Posterior cingulate gyrus (tissue), 11 donors: ENCODE measurements at places on chromosomes 2 and 18.
A peak's percentile ranks its signal among the peaks of the same experiment; 100 is the strongest.

- DNase-seq = no peak
Measured at GRCh38 chr18:35525795-35526494, 28.2 kb upstream of the INO80C start.

- DNase-seq = no peak
Measured at GRCh38 chr2:138369856-138370255, 131.7 kb upstream of the SPOPL start.

GRCh38 chr2:222000326-222000725 lies 298.5 kb downstream of the PAX3 start:
- DNase-seq = no peak

- DNase-seq = peak; percentile 48
Measured at GRCh38 chr2:234544659-234545611, 48.1 kb upstream of the ARL4C start.

- peak; percentile 45 for DNase-seq
Measured at GRCh38 chr2:233413559-233414272, 59.4 kb downstream of the DGKD start.

- no peak for DNase-seq
Measured at GRCh38 chr18:37617623-37618022, 52.0 kb upstream of the CELF4 start.

- no peak for DNase-seq
Measured at GRCh38 chr2:172177996-172178395, 75.3 kb upstream of the DLX2 start.

GRCh38 chr2:24280645-24281044 lies 79.7 kb downstream of the ITSN2 start:
- no peak for DNase-seq

GRCh38 chr2:46490521-46491141 lies 11.3 kb downstream of the TMEM247 start:
- DNase-seq = peak; percentile 57

- no peak for DNase-seq
Measured at GRCh38 chr2:45681675-45682074, 30.2 kb downstream of the PRKCE start.

DNA sequence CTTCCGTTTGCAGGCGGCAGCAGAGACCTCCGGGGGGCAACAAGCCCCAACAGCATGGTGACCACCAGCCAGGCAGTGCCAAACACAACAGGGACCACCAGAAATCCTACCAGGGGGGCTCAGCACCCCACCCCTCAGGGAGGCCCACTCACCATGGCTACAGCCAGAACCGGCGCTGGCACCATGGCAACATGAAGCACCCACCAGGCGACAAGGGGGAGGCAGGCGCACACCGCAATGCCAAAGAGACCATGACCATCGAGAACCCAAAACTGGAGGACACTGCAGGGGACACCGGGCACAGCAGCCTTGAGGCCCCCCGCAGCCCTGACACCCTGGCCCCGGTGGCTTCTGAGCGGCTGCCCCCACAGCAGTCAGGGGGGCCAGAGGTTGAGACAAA lies 192.9 kb downstream of the SMAD7 start:
- DNase-seq = peak; percentile 62

- DNase-seq = no peak
Measured at GRCh38 chr2:27080603-27080936, 2.2 kb downstream of the EMILIN1 start.

DNA sequence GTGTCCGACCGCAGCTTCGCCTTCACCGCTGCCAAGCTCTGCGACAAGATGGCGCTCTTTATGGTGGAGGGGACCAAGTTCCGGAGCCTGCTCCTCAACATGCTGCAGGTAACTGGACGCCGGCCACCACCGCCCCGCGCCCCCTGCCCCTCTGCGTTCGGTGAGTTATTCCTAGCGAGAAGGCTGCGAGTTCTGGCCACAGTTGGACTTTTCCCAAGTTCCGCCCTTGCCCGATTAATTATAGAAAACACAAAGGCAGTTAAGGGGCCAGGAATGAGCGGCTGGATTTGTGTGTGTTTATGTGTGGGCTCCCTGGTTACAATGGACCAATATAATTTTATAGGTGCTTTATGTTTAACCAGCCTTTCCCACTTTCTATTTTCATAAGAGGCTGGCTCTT lies 189.2 kb downstream of the SMAD7 start:
- no peak for DNase-seq

GRCh38 chr2:198809976-198810375 lies 647.8 kb downstream of the SATB2 start:
- DNase-seq = no peak

- DNase-seq = no peak
Measured at GRCh38 chr2:48586433-48586832, 31.2 kb upstream of the GTF2A1L start.

DNA sequence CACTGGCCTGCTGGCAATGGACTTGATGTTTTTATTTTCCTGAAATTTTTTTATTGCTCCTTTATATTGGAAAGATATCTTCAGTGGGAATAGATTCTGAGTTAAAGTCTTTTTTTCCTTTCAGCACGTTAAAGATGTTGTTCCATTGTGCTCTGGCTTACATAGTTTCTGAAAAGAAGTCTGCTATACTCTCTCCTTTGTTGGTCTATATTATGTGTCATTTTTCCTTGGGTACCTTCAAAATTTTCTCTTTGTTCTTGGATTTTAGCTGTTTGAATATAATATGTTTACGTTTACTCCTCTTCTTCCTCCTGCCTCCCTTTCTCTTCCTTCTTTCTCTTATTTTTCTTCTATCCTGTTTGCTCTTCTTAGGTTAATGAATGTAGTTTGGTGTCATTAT lies 105.5 kb downstream of the CAPN13 start:
- DNase-seq = no peak

- DNase-seq = no peak
Measured at GRCh38 chr2:201267278-201268030, 7.1 kb downstream of the CASP8 start.

DNA sequence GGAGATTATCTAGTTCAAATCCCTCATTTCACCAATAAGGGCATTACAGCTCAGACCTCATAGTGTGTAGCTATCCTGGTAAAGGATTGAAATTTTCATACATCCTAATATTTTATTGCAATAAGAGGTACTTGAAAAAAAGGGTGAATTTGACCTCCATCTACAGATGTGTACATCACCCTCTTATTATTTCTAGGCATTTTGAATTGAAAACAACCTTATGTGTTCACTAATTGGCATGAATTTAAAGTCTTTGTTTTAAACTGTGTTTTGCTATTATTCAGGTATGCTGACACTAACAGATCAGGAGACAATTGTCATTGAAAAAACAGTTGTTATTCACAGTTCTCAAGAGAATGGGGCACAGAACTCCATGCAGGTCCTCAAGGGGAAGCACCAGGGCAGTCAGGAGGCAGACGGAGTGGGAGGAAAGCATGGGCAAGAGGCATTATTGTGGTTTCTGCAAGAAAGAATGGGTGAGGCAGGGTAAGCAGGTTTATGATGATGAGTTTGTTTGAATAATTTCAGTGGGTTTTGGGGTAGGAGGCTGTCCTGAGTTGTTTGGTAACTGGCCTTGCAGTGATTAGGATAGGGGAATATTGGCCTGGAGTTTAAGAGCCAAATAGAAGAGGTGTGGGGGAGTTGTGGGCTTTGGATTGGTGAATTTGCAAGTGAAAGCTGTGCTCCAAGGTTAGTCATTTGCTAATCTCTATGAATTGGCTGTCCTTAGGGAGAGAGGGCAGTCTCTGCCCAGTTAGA lies 194.6 kb downstream of the GPD2 start:
- no peak for DNase-seq

DNA sequence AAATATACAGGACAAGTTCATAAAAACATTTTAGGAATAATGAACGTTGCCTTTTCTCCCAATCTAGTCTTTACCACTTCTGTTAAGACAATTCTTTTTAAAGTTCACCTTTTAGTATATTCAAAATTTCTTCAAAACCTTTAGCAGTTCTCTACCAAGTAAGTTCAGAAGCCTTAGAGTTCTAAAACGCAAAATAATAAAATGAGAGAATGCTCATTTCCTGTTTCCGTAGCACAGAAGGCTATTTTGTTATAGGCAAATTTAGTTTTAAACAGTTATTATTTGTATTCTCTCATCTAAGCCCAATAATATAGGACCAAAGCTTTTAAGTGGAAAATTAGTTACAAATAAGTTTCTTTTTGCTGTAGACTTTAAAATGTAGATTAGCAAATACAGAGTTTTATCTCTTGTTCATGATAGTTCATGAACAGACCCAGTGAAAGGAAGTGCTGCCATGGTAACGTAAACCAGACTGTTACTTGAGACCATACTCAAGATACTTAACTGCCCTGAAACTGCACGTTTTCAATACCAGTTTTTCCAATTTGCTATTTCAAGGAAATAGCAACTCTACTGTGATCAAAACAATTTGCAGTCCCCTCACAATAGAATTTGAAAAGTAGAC lies 173.1 kb upstream of the STON1 start:
- DNase-seq = no peak

- no peak for DNase-seq
Measured at GRCh38 chr18:79944746-79945117, 6.7 kb downstream of the SLC66A2 start.

GRCh38 chr2:161104054-161104553 lies 56.1 kb upstream of the TANK start:
- no peak for DNase-seq

GRCh38 chr2:68237404-68237803 lies 14.9 kb downstream of the PPP3R1 start:
- no peak for DNase-seq

DNA sequence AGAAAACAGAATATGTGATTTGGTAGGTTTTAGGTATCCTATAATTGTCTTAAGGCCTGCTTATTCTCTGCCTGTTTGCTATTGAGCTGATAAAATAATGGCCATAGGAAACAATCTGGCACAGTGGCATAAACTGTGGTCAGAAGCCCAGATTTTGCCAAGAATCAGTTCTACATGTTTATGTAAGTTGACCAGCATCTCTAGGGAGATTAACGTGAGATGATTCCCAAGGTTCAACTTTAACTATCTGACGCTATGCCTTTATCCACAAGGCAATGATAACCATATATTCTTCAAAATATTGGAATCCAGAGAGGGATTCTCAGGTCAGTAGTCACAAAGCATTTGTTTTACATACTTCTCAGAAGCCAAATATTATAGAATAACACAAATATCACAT lies 25.6 kb downstream of the AP1S3 start:
- DNase-seq = no peak

GRCh38 chr2:230922951-230923717 lies 1.9 kb downstream of the GPR55 start:
- no peak for DNase-seq

DNA sequence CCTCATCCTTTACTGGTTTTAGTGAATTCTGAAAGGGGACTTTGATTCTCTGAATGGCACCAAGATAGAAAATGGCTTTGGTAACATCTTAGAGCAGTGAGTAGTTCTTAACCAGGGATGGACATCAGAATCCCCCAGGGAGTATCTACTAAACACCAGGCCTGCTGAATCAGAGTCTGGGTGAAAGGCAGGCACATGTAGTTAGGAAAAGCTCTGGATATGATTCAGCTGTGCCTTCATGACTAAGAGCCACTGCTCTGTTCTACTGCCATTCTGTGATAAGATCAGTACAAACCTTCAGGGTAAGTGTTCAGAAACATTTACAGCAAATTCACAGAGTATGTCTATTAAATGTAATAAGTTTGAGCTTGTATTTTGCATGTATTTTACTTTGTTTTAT lies 46.2 kb upstream of the B3GNT2 start:
- DNase-seq = no peak

- no peak for DNase-seq
Measured at GRCh38 chr2:36338827-36339145, 16.8 kb upstream of the CRIM1 start.

DNA sequence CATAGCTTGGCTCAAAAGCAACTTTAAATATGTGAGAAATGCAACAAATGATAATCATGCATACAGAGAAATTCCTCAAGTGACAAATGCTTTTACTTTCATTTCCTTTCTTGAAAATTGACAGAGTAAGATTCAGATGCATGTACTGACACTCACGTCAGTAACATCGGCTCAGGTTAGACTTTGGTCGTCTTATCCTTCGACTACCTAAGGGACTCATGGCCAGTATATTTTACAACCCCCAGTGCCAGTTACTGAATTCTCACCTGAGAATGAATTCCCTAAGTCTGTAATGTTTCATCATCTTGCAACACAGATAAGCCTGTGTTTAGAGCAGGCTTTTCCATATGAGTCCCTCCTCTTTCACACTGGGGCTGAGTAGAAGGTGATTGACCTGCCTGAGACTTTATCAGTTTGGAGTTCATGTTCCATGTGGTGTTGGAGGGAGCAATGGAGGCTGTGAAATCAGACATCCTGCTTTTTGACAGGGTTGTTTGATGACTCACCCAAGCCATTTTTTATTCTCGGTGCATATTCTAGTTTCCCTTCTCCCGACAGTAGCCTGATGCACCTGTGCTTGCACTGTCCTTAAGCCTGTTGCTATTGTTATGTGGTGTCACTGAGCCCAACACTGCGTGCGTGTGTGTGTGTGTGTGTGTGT lies 30.5 kb upstream of the ATP8B1 start:
- no peak for DNase-seq

GRCh38 chr2:152630466-152630865 lies 86.8 kb downstream of the PRPF40A start:
- no peak for DNase-seq

GRCh38 chr2:67503066-67503795 lies 106.1 kb downstream of the ETAA1 start:
- no peak for DNase-seq

GRCh38 chr2:26052740-26053139 lies 18.9 kb downstream of the RAB10 start:
- DNase-seq = no peak

DNA sequence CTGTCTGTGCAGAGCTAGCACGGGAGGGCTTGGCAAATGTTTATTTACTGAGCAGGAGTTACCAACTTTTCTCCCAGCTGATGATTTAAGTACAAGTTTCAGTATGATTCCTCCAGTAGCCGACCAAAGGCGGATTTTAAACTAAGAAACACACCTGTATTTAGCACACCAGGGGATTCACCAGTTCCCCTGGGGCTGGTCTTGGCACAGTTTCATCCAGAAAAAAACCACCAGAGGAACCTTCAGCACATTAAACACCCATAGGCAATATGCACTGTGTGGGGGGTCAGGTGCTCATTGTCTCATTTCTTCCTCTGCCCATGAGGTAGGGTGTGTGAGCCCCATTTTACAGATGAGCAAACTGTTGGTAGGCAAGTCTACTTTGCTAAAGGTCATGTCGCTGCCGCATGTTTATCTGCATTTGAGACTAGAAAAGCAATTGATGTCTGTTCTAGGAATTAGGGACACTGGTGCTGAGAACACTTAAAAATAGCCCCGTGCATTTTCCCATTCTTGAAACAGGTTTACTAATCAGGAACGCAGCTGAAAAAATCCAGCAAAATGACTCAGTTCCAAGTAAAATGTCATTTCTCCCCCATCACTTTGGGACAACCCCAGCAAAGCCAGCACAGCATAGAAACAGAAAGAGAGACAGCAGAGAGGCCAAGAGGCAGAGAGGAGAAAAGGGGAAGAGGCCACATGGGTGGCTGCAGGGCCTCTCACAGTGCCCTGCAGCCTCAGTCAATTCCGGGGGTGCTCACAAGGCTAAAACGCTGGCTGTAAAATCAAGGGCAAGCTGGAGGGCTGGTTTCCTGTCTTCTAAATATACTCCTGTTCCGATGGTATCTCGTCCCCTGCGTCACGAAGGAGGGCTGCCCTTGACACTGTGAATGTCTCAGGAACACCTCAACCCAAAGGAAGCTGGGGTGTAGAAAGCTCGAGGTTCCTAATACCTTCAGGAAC lies 166.8 kb upstream of the ID2 start:
- DNase-seq = no peak
